ENCODE measurements at places on chromosomes 2 and 18.

GRCh38 chr2:188495969-188496431, 204.3 kb downstream of the GULP1 start:
- DNase-seq = no peak

DNA sequence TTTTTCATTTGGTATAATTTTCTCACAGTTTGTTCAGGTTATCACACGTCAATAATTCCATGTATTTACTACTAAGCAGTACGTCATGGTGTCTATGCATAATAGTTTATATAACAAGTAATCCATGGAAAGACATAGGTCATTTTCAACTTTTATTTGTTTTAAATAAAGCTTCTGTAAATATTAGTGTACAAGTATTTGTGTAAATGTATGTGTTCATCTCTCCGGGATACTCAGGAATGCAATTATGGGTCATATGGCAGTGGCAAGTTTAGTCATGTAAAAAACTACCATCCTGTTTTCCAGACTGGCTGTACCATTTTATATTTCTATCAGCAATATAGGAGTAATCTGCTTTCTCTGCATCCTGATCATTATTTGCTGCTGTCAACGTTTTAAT, 231.1 kb upstream of the ZNF804A start:
- DNase-seq = no peak

DNA sequence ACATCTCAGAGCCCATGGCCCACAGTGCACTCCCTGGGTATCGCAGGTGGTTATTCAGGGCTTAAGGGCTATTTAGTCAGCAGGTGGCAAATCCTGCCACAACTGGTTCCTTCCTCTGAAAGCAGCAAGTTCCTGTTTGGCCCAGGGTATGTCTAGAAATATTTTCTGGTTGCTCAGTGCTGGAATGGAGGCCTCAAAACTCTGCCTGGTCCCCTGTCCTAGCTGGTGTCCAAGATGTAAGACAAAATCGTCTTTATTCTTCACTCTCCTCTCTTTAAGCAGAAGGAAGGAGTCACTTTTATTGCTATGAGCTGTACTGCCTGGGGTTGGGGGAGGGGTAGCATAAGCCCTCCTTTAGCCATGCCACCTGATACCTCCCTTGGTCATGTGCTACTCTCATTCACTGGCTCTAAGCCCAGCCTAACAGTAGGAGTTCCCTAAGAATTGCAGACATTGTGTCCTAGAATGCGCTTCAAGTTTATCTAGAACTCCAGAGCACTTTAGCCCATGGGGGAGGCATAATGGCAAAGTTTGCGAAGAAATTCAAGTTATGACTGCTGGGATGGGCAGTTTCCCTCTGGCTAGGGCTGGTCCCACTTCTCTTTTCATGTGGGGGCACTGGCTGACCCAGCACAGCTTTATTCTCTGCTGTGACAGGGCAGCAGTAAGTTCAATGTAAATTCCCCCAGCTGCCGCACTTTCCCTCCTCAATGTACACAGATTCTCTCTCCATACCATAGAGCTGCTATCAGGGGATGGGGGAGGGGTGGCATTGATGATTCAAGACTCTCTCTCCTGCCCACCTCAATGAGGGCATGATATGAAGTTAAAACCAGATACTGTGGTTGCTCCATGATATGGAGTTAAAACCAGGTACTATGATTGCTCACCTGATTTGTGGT, 27.1 kb upstream of the CWC22 start:
- no peak for DNase-seq

DNA sequence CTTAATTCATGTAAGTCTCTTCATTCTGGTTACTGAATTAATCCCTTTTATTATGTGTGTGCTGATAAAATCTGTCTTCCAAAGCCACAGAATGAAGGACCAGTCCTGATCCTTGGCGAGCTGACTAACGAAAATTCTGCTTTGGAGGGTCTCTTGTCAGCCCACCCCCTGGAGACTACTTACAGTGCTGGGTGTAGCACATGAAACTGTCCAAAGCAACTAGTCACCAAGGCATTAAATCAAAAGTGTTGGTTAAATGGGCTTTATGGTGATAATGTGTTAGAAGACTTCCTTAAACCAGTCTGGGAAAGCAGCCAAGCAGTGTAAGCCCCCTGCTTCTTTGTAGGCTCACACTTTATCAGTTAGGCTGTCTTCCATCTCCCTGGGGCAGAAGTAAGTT, 420.2 kb downstream of the SUCLG1 start:
- DNase-seq = no peak
